ENCODE measurements at places on chromosomes 12 and 14.
A peak's percentile ranks its signal among the peaks of the same experiment; 100 is the strongest.

DNA sequence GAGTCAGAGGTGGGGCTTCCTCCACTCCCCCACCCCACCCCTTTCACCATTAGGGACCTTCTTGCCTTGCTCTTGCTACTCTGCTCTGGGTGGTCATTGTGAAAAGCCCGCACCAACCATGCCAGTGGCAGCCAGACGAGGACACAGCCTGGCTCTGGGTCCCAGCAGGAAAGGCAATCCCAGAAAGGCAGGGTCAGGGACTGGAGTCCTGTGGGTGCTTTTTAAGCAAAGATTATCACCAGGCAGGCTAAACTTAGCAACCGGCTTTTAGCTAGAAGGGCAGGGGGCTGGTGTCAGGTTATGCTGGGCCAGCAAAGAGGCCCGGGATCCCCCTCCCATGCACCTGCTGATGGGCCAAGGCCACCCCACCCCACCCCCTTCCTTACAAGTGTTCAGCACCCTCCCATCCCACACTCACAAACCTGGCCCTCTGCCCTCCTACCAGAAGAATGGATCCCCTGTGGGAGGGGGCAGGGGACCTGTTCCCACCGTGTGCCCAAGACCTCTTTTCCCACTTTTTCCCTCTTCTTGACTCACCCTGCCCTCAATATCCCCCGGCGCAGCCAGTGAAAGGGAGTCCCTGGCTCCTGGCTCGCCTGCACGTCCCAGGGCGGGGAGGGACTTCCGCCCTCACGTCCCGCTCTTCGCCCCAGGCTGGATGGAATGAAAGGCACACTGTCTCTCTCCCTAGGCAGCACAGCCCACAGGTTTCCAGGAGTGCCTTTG lies 1.2 kb upstream of the GAPDH start:
- peak; percentile 69 for DNase-seq

DNA sequence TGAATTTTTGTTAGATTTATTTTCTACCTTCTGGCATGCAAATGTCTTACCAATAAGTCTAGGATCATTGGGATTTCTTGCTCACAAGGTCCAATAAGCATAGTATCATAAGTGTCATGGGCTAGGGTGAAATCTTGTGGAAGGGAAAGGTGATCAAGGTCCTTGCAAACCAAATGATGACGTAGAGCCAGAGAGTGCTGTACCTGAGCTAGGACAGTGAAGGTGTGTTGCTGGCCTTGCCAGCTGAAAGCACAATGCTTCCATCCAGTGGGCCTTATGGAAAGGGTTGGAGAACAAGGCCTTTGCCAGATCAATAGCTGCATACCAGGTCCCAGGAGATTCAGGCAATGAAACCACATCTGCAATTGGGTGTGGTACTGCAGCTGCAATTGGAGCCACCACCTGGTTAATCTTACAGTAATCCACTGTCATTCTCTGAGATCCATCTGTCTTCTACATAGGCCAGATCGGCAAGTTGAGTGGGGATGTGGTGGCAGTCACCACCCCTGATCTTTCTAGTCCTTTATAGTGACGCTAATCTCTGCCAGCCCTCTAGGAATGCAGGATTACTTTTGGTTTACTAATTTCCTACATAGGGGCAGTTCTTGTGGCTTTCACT lies 208.9 kb upstream of the MYL2 start:
- no peak for DNase-seq

GRCh38 chr12:114926341-114926740 lies 242.4 kb upstream of the TBX3 start:
- no peak for DNase-seq

DNA sequence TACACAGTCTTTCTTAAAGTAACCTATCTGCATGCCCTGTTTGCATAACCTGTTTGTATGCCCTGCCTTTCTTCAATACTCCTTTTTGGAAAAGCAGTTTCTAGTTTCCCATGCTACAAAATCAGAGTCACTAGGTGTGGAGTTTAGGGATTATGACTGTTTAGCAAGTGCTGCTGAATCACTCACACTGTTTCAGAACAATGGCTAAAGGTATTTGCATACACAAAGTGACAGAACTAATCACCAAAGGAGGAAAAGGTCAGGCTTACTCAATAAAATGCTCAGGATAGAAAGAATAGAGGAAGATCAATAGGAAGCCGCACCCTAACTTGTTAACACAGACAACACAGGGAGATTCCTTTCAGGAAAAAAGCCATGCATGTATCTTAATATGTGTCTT lies 19.4 kb downstream of the EGLN3 start:
- DNase-seq, result no peak

- no peak for DNase-seq
Measured at GRCh38 chr12:128091101-128091720, 175.8 kb upstream of the TMEM132C start.

DNA sequence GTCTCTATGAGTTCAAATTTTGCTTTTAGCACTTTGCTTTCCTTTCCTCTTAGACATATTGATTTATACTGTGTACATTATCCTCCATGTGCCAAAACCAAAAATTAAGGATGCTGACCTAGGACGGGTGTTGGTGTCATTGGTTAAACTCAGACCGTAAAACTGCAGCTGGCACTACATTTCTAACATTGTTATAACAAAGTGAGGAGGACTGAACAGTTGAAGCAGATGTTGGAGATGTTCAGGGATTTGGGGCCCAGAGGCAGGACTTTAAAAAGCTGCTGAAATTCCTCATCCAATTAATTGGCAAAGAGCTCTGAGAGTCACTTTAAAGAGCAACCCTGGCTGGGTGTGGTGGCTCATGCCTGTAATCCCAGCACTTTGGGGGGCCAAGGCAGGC lies 72.4 kb downstream of the TMTC1 start:
- no peak for DNase-seq

DNA sequence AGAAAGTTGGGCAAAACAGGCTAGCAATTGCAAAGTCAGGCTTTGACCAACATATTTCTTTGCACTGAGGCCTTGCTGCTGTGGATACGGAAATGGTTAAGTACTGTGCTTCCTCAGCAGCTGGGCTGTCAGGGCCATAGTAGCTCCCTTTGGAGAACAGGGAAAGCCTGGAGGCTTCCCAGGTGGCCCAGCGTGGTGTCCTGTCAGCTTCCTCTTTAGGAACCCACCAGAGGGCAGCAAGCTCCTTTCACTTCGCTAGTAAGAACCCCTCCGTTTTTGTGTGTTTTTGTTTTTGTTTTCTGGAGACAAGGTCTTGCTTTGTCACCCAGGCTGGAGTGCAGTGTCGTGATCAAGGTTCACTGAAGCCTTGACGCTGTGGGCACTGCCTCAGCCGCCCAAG lies 1.7 kb upstream of the CFAP251 start:
- no peak for DNase-seq

DNA sequence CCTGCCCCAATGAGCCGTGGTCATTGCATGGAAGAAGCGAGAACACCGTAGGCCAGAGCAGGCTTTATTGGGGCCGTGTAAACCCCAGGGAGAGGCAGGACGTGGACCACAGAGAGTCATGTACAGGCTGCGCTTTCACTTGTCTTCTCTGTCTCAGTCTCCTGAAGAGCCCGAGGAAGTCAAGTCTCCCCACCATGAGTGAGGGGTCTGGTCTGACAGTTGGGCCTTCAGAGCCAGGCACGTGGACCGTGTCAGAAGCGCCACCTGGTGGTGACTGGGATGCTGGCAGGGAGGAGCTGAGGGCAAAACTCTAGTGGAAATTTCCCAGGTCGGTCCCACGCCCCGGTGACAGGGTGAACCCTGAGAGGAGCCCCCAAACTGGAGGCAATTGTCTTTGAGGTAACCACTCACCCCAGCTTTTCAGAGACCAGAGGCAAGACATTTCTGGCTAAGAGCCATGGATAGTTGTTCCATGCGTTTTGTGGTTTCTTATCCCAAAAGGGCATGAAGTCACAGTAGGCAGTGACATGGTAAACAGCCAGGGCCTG lies 17.4 kb downstream of the RPS6KL1 start:
- DNase-seq, result peak; percentile 86

GRCh38 chr14:90593254-90594040 lies 196.6 kb downstream of the CALM1 start:
- DNase-seq, result no peak

GRCh38 chr14:32601906-32602305 lies 272.8 kb downstream of the AKAP6 start:
- no peak for DNase-seq

- no peak for DNase-seq
Measured at GRCh38 chr12:4006743-4007142, 133.5 kb upstream of the PARP11 start.

DNA sequence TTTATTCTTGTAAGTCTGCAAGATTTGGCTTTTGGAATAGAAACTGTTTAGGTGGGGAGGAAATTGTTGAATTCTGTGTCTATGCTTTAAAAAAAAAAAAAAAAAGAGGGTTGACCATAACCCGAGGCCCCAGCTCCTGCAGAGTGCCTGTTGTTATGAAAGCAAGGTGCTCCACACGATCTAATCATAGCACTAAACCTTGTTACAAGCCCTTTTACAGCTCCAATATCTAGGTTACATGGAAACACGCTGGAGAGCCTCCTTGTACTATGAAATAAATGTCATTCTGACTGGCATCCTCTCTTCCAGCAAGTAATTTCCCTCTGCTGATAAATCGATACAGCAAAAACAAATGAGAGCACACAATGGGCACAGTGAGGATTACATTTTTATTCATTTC lies 303.1 kb upstream of the SOX5 start:
- DNase-seq, result no peak

- no peak for DNase-seq
Measured at GRCh38 chr14:72754949-72755348, 139.0 kb downstream of the DPF3 start.

All from AG20443 (cell line).